Stimulated activated CD8-positive, alpha-beta memory T cell treated with anti-CD3 and anti-CD28 coated beads, Interleukin-15, amount 100 ng/mL, for 1 hour (primary cell): ENCODE measurements at places on chromosomes 3 and 15.

GRCh38 chr3:25000971-25001591 lies 427.0 kb upstream of the RARB start:
- DNase-seq: no peak

DNA sequence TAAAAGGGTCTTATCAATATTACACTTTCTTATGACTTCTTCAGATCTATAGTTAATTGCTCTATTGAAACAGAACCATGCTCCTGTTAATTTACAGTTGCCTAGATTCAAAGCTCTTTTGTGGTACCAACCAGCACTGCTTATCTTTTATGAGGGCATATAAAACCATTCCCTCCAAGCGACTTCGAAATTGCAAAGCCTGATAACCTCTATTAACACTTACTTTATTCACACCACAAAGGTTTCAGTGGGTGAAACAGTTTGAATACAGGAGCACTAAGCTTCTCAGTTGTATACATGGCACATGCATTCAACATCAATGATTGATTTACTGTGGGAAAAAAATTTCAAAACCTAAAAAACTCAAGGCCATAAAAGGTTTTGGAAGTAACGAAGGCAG lies 74.9 kb upstream of the PPIB start:
- no peak for DNase-seq

GRCh38 chr3:24523988-24524727 lies 29.5 kb upstream of the THRB start:
- DNase-seq: no peak

DNA sequence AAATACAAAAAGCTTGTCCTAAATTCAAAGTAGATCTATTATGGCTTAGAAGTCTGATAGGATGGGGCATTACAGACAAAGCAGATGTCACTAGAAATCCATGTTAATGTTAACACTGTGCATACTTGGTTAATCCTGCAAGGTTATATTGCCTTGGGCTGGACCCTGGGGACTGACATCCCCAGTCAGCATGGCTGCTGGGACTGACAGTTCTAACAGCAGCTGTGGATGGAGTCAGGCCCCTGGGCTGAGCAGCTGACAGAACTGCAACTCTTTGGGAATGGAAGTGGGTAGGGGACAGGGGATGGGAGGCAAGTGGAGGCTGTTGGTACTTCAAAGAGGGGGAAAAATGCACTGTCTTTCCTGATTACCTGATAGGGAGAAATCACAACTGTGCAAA lies 7.5 kb downstream of the P2RY1 start:
- DNase-seq: no peak

GRCh38 chr3:30747771-30748281 lies 141.4 kb downstream of the TGFBR2 start:
- no peak for DNase-seq

DNA sequence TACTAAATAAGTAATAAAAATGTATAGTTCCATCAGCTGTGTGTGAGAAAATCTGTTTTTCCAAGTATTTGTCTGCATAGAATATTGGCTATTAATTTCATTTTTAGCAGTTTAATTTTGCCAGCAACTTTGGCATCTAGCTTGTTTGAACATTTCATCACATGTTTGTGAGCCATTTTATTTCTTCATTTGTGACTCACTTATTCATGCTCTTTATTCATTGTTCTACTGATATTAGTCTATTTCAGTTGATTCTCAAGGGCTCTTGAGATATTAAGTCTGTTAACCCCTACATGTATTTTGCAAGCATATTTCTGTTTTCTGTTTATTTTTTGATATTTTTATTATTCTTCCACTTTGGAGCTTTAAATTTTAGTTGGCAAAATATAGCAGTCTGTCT lies 74.0 kb upstream of the PHLDB2 start:
- no peak for DNase-seq

DNA sequence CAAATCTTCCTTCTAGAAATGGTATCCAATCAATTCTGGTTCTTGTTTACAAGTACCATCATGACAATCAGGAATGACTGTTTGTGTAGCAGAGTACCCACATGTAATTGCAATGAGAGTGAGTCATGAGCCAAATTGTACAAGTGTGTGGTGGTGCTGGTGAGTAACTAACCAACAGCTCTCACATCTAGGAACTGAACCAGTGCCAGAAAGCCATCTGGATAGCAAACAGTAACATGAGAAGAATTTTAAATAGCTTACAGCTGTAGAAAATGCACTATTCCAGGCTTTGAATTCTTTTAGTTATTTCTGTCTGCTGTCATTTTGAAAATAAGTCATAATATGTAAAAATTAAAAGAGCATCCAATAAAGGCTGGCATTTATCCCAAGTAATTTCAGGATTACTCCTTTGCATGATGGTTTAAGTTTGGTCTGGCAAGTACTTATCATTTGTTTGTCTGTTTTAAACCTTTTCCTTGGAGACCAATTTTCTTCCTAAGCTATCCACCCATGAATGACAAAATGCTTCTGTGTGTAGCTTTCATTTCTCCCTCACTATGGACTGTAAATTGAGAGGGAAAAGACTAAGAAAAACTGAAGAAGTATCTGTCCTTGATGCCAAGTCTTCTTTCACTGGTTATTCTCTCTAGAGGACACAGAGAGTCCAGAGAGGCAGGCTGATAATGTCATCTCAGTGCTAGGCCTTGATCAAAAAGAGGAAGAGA lies 60.0 kb downstream of the PIK3CB start:
- no peak for DNase-seq

DNA sequence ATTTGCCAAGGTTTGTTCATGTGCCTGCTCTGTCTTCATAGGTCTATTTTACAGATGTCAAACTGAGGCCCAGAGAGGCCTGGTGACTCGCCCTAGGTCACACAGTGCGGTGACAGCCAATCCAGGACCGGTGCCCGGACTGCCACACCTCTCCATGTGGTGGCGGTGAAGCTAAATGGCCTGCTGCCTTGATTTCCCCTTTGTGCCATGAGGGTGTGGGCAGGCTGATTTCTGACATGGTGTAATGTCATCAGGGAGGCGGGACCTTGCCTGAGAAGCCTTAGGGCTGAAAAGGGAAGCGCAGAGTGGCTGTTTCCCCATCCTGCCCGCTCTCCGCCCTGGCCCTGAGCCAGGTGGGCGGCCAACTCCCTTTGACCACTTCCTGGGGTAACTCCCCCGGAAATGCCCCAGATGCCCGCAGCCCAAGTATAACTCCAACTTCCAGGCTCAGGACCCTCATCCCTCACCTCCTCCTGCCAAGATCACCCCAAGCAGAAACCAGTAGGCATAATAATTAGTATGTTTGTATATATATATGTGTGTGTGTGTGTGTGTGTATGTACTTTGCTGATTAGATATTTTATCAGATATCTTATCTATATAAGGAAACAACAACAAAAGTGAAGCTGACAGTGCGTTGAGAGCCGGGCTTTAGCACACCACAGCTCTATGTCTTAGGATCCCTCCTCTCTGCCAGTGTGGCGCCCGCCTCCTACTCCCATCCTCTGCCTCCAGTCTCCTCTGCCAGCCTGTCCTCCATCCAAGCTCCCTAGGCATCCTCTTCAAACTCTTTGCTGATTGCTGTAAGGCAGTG lies 63.9 kb downstream of the IQSEC1 start:
- no peak for DNase-seq

GRCh38 chr3:184366619-184367289 lies 5.2 kb downstream of the POLR2H start:
- DNase-seq: no peak

GRCh38 chr3:40350529-40350928 lies 36.5 kb upstream of the ENTPD3 start:
- DNase-seq: no peak

DNA sequence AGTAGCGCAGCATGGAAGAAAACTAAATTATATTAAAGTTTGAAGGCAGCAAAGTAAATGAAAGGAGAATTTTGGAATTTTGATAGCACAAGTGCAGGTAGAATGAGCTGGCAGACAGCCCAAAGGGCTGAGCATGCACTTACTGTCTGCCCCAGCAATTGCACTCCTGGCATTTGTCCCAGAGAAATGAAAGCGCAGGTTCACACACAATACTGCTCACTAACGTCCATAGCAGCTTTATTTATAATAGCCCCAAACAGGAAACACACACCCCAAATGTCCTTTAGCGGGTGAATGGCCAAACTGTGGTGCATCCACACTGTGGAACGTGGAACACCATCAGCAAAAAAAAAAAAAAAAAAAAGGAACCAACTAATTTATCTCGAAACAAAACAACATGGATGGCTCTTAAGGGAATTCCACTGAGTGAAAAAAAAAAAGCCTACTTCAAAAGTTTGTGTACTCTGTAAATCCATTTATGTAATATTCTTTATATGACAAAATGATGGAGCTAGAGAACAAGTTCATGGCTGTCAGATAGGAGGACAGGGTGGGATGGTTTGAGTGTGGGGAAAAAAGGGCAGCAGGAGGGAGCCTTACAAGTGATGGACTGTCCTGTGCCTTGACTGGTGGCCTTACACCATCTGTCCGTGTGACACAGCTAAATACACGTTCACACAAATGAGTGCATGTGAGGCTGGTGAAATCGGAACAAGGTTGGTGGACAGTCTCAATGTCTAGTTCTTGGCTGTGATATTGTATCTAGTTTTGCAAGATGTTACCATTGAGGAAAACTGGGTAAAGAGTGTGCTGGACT lies 6.0 kb upstream of the TM2D3 start:
- DNase-seq: no peak

GRCh38 chr3:109900783-109901182 lies 563.4 kb upstream of the DPPA4 start:
- no peak for DNase-seq

GRCh38 chr3:25820366-25820765 lies 30.5 kb downstream of the OXSM start:
- no peak for DNase-seq
